Tibial nerve (tissue), 4 donors: ENCODE measurements at places on chromosomes 13 and 19.

DNA sequence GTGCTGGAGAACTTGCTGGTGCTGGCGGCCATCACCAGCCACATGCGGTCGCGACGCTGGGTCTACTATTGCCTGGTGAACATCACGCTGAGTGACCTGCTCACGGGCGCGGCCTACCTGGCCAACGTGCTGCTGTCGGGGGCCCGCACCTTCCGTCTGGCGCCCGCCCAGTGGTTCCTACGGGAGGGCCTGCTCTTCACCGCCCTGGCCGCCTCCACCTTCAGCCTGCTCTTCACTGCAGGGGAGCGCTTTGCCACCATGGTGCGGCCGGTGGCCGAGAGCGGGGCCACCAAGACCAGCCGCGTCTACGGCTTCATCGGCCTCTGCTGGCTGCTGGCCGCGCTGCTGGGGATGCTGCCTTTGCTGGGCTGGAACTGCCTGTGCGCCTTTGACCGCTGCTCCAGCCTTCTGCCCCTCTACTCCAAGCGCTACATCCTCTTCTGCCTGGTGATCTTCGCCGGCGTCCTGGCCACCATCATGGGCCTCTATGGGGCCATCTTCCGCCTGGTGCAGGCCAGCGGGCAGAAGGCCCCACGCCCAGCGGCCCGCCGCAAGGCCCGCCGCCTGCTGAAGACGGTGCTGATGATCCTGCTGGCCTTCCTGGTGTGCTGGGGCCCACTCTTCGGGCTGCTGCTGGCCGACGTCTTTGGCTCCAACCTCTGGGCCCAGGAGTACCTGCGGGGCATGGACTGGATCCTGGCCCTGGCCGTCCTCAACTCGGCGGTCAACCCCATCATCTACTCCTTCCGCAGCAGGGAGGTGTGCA lies 587 bp downstream of the S1PR4 start:
- H3K4me3 ChIP-seq = no peak overlapping the region
- no peaks in the 10 kb centered on the region for H3K36me3 ChIP-seq
- H3K27me3 ChIP-seq = no peaks in the 10 kb centered on the region

DNA sequence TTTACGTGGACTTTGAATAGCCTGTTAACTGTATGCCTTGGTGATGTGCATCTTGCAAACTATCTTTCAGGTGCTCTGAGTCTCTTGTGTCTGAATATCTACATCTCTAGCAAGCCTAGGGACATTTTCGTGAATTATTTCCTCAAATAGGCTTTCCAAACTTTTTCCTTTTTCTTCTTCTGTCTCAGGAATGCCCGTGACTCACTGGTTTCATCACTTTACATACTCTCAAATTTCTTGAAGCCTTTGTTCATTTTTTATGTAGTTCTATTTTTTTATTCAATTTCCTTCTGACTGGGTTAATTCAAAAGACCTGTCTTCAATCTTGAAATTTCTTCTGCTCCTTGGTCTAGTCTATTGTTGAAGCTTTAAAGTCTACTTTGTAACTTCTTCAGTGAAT lies 332.2 kb downstream of the OXGR1 start:
- no peaks in the 10 kb centered on the region for H3K4me1 ChIP-seq
- H3K27ac ChIP-seq = no peak overlapping the region
- no peaks in the 10 kb centered on the region for H3K27me3 ChIP-seq
- H3K4me3 ChIP-seq = no peak overlapping the region

DNA sequence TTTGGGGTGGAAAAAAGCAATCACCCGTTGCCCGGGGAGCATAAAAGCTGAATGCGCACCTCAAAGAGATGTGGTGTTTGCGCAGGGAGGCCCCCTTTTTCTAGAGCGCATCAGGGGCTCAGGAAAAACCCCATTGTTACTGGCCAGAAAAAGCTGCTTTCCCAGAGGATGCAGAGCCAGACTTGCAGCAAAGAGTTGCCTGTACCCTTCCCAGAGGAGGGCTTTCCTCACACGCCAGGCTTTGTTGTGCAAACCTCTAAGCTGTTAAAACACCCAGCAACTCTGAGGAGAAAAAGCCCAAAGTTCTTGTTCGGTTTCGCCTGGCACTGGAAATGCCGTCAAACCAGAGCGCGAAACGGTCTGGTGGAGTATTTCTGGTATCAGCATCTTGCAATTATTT lies 29.3 kb downstream of the GSX1 start:
- no peak for DNase-seq
- peaks cover 6% of the 10 kb centered on the region for H3K4me1 ChIP-seq
- no peaks in the 10 kb centered on the region for H3K36me3 ChIP-seq
- H3K4me3 ChIP-seq = no peak overlapping the region
- H3K27ac ChIP-seq = no peak overlapping the region
- H3K27me3 ChIP-seq = no peaks in the 10 kb centered on the region

GRCh38 chr13:51844862-51845573 lies at the start of gene TMEM272:
Gene TMEM272, minus strand, starts transcription at chr13:51845177. Its CDS starts 6,647 bp downstream, at chr13:51838530.
- no peak within 1 kb of the TSS for H3K4me3 ChIP-seq
- H3K36me3 ChIP-seq = no peaks in the 10 kb centered on the region
- no peaks in the 10 kb centered on the region for H3K4me1 ChIP-seq
- no peak for DNase-seq
- H3K27me3 ChIP-seq = no peaks in the 10 kb centered on the region

GRCh38 chr19:49340865-49341718 lies 5.9 kb downstream of the CD37 start:
- H3K36me3 ChIP-seq = no peaks in the 10 kb centered on the region
- no peak overlapping the region for H3K4me3 ChIP-seq
- no peak for DNase-seq
- H3K27ac ChIP-seq = peak overlapping the region; percentile 68
- no peaks in the 10 kb centered on the region for H3K4me1 ChIP-seq
- H3K27me3 ChIP-seq = peaks cover 17% of the 10 kb centered on the region

GRCh38 chr13:33489563-33489962 lies 204.0 kb upstream of the STARD13 start:
- H3K27ac ChIP-seq = no peak overlapping the region
- no peaks in the 10 kb centered on the region for H3K4me1 ChIP-seq
- H3K4me3 ChIP-seq = no peak overlapping the region
- H3K27me3 ChIP-seq = no peaks in the 10 kb centered on the region
- H3K36me3 ChIP-seq = no peaks in the 10 kb centered on the region

GRCh38 chr19:13031917-13032623 lies 36.8 kb downstream of the NFIX start:
- no peak for DNase-seq
- H3K36me3 ChIP-seq = peaks cover 7% of the 10 kb centered on the region
- peaks cover 54% of the 10 kb centered on the region for H3K4me1 ChIP-seq
- no peaks in the 10 kb centered on the region for H3K27me3 ChIP-seq
- H3K4me3 ChIP-seq = no peak overlapping the region

DNA sequence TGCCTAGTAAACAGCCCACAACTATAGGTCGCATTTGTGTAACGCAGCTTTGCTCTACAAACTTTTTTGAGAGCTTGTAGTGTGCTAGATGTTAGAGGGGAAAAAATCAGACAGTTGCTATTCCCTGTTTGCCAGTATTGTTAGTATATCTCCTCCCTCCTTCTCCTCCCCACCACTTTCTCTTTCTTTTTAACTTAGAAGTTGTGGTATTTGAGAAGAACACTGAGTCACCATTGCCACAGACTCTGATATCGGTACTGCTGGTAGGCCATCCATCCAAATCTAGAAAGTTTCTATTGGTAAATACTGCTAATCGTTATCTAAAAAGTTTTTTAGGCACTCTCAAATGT lies 666 bp downstream of the POMP start:
- peaks cover 69% of the 10 kb centered on the region for H3K4me1 ChIP-seq
- H3K4me3 ChIP-seq = peak overlapping the region; percentile 69
- no peaks in the 10 kb centered on the region for H3K36me3 ChIP-seq
- DNase-seq = no peak
